ENCODE measurements at places on chromosomes 1 and 21. TPM values are rescaled to one million over a fixed set of nuclear protein-coding genes. Genes with fewer than 3 reads are reported as not detected.

Gene TMCO4
- 27.5 TPM for total RNA-seq

Gene ALPL
- total RNA-seq: 0.87 TPM

Gene OR2T11
- not detected for total RNA-seq

Gene PKP1
- under 0.01 TPM for total RNA-seq

Gene KRTAP23-1
- total RNA-seq: not detected

Measured in smooth muscle cell of trachea (primary cell).